ENCODE measurements at places on chromosomes 13 and 19. TPM values are rescaled to one million over a fixed set of nuclear protein-coding genes. Genes with fewer than 3 reads are reported as not detected.

The COL5A3 gene
- 0.63 TPM for total RNA-seq

The PDE4C gene
- total RNA-seq = 0.14 TPM

The PTGIR gene
- total RNA-seq = 194 TPM

The PNMA8C gene
- not detected for total RNA-seq

The FBXO17 gene
- total RNA-seq = not detected

The TMEM161A gene
- total RNA-seq = 44.1 TPM

The NOTCH3 gene
- total RNA-seq = not detected

The ZNF491 gene
- total RNA-seq = 0.12 TPM

The NLRP11 gene
- not detected for total RNA-seq

The SH3GL1 gene
- total RNA-seq = 56.8 TPM

The ZNF583 gene
- total RNA-seq = 2.0 TPM

The SERP2 gene
- not detected for total RNA-seq

The ZNF230 gene
- 2.4 TPM for total RNA-seq
